ENCODE measurements at places on chromosomes 3 and 15.

- no peak for DNase-seq
Observed at GRCh38 chr3:25854214-25854613, 64.3 kb downstream of the OXSM start.

- no peak for DNase-seq
Observed at GRCh38 chr3:110750201-110750600, 321.4 kb upstream of the NECTIN3 start.

GRCh38 chr3:119173325-119173724 is at the start of gene UPK1B:
TSS of gene UPK1B (plus strand) at chr3:119173598. CDS start at chr3:119186742, 13,144 bp downstream.
- DNase-seq = no peak

DNA sequence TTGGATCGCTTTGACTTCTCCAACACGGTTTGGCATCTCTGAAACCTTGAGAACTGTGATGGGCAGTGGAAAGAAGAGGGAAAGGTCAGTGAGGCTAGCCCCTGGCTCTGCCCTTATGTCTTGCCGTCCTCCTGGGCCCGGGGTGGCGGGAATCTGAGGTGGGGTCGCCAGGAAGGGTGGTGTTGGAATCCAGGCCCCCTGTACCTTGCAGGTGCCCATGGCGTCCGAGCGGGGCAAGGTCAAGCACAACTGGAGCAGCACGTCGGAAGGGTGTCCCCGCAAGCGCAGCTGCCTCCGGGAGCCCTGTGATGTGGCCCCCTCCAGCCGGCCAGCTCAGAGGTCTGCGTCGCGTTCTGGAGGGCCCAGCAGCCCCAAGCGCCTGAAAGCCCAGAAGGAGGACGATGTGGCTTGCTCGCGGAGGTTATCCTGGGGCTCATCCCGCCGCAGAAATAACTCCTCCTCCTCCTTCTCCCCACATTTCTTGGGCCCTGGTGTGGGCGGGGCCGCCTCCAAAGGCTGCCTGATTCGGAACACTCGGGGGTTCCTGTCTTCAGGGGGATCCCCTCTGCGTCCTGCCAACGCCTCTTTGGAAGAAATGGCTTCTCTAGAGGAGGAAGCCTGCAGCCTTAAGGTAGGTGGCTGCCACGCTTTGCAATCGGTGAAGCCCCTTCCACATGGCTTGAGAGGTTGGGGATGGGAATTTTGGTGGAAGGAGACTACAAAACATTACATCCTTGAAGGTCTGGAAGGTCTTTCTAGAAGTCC is 907 bp downstream of the TATDN2 start:
- DNase-seq = peak; percentile 39

DNA sequence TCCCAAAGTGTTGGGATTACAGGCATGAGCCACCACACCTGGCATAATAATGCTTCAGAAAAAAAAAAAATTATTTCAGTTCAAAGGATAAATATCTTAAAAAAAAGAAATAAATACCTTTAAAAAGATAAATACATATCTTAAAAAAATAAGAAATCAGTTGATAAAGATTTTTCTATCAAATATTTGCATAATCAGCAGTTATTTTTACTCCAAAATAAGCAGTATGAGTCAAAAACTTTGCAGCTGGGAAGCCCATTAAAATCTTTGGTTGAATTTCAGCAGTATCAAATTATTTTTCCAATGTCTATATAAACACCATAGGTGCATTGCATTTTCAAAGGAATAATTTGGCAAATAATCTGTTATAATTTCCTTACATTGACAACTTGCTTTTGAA is 202.5 kb downstream of the KBTBD8 start:
- DNase-seq = no peak

GRCh38 chr15:80179025-80179759 is 26.4 kb downstream of the FAH start:
- no peak for DNase-seq

DNA sequence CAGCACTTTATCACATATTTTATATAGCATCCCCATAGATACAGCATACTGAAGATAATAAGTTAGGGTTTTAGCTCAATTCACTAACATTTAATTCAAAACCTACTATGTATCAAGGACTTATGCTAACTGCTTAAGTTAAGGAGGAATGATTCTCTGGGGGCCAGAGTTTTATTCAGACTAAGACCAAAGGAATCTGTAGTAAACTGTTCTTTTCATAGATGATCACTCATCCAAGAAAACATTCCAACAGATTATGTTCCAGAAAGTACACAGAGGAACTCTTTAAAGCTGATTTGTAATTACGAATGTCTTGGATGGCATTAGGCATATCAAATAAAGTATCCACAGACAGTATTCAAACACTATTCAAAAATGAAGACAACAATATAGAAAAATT is 226.4 kb downstream of the SCAPER start:
- no peak for DNase-seq

- no peak for DNase-seq
Observed at GRCh38 chr15:57655809-57656208, 50.7 kb upstream of the POLR2M start.

DNA sequence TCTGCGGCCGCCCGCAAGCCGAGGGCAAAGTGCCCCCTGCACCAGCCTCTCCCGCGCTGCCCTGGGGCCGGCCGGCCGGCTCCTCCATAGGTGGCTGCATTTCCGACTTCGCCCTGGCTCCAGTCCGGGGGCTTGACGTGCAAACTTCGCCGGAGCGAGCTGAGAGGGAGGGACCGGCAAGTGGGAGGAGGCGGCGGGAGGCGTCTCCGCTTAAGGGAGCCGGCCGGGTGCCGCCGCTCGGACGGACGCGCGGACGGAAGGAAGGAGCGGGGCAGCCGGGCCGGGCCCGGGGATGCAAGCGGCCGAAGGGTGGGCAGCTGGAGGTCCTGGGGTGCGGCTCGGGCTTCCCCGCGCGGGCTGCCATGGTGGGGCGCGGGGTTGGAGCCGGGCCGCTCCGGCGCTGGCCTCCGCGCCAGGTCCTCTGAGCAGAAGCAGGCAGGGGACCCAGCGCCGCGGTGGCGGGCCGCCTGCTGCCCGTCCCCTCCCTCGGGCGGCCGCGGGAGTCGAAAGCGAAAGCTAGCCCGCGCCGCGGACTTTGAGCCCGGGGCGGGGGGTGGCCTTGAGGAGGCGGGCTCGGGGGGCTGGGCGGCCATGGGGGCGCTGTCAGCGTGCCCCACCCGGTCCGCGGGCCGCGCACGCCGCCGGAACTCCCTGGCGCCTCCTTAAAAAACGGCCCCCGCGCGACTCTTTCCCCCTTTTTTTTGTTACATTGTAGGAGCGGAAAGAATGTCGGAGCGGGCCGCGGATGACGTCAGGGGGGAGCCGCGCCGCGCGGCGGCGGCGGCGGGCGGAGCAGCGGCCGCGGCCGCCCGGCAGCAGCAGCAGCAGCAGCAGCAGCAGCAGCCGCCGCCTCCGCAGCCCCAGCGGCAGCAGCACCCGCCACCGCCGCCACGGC is at the start of gene SCAANT1:
Gene SCAANT1 (minus strand): TSS at position 511 of the 895 bp plus-strand sequence.
- DNase-seq = peak; percentile 71

DNA sequence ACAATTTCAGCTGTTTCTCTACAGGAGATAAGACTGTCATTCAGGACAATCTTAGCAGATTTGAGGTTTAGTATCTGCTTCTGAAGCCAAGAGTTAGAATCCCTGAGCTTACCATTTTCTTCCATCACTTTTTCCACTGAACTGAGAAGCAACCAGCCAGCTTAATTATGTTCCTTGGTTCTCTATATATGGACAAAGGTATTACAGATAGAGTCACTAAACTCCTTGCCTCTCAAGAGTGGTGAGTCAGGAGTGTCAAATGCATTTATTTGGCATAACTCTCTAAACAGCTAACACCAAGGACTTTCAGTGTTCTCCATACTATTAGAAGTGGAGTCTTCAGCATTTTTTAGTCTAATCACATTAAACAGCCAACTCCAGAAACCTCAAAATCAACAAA is 239.3 kb downstream of the ALCAM start:
- DNase-seq = no peak

DNA sequence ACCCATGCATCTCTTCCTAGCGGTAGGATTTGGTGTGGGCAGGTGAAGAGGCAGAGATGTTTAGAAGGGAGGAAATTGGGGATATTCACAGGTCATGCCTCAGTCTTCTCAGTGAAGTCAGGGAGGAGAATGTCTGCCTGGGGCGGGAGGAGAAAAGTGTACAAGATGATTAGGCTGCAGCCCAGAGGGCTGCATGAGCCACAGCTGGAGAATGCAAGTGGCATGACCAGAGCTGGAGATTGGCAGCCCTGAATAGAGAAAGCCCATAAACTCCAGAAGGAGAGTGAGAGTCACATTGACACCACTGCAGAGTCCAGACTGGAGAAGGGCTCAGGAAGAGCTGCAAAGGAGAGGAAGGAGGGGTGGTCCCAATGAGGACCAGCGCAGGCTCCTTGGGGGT is 22.6 kb downstream of the PDHB start:
- DNase-seq = no peak

DNA sequence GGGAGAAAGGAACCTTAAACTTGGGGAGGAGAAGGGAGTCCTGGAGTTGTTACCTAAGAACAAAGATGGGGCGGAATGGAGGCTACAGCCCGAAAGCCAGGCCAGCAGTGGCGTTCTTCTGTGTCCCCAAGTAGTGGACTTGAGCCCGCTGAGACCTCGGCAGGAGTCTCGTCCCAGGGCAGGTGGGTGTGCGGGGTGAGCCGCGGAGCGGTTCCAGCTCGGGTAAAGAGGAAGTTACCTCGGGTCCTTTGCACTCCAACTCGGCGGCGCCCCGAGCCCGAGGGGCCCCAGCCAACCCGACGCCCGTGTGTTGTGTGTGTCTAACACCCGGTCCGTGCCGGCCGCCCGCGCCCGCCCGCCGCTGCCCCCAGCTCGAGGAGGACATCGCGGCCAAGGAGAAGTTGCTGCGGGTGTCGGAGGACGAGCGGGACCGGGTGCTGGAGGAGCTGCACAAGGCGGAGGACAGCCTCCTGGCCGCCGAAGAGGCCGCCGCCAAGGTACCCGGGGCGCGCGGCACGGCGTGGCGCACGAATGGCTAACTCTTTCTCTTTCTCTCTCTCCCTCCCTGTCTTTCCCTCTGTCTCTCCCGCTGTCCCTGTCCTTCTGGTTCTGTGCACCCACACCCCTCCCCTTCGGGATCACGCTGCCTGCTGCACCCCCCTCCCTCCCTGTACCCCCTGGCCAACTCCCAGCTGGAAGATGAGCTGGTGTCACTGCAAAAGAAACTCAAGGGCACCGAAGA is 959 bp downstream of the TPM1 start:
- no peak for DNase-seq

DNA sequence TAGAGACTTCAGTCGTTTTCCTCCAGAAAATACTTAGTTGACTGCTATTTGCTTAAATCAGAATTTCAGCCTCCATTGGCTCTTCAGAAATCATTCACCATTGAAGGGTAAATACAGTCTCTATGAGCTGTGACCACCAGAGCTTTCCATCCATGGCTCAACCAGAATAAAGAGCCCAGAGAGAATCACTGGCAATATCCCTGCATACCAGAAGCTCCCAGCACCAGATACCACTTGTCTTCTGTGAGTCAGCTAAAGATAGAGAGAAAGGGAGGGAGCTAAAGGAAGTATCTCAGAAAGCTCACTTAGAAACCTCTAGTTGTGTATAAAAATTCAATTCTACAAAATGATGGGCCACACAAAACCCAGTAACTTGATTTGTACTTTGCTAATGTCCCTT is 115.2 kb upstream of the TMCO5A start:
- no peak for DNase-seq

GRCh38 chr3:37668818-37669610 is 192.7 kb upstream of the CTDSPL start:
- DNase-seq = no peak

DNA sequence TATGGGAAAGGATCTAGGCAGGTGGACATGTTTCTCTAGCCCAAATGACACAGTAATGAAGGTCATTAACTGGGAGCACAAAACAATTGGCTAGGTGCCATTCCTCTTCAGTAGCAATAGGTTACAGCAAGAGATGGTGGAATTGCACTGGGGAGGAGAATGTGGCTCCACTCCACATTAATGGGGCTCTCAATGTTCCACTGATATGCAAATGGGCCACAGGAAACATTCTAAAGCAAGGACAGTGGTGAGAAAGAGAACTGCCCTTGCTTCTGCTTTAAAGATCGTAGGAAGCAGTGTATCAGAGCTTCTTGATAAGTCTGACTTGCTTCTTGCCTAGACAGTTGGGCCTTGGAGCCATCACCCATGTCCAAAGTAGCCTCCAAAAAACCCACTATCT is 271.4 kb upstream of the PPP2R3A start:
- DNase-seq = no peak

GRCh38 chr15:69513450-69513960 is 60.9 kb downstream of the RPLP1 start:
- DNase-seq = no peak

GRCh38 chr3:124986192-124987143 is 51.9 kb upstream of the MUC13 start:
- DNase-seq = no peak

GRCh38 chr3:20739814-20740213 is 553.8 kb upstream of the SGO1 start:
- DNase-seq = no peak

DNA sequence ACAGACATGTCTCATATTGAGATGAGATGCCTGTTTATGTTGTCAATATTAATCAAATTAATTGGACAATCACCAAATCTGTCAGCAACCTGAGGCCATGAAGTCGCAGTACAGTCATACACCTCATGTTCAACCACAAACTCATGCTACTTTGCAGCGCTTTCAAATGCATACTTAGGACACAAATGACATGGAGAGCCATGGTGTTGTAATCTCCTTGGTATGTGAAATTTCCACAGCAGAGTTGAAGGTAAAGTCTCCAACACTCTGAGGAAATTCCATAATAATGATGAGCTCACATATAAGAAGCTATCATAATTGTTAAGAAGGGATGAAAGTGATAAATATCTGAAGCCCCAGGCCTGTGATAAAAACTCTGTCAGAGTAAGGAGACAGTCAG is 873.9 kb downstream of the MCTP2 start:
- no peak for DNase-seq

DNA sequence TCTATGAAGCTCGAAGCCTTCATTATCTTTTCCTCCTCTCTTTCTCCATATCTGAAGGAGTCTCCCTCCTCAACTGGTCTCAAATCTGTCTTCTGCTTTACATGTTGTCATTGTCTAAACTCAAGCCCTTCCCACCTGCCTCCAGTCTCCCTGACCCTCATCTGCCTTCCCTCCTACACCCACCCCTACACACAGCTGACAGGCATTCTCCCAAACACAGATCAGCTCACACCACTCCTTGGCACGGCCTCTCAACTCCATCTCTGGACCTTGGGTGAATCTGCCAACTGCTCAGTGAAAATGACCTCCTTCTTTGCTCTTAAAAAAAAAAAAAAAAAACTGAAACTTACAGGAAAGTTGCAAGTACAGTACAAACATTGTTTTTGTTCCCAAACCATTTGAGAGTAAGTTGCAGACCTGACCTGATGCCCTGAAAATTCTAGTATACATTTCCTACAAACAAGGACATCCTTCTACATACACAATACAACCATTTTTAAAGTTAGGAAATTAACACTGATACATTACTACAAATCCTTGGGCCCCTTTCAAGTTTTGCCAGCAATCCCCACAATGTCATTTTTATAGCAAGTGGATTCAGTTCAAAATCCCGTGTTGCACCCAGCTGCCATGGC is 49.4 kb upstream of the UBE2E1 start:
- DNase-seq = no peak

- no peak for DNase-seq
Observed at GRCh38 chr3:33089515-33089914, 7.4 kb downstream of the GLB1 start.

- DNase-seq = no peak
Observed at GRCh38 chr15:100384108-100384410, 42.3 kb upstream of the ADAMTS17 start.
